ENCODE measurements at places on chromosomes 1 and 21.
A peak's percentile ranks its signal among the peaks of the same experiment; 100 is the strongest.

GRCh38 chr1:147760481-147761260 lies at the start of gene GJA5:
Gene GJA5 (minus strand): TSS chr1:147760602. CDS start chr1:147759238, 1,364 bp downstream.
- DNase-seq, result no peak

DNA sequence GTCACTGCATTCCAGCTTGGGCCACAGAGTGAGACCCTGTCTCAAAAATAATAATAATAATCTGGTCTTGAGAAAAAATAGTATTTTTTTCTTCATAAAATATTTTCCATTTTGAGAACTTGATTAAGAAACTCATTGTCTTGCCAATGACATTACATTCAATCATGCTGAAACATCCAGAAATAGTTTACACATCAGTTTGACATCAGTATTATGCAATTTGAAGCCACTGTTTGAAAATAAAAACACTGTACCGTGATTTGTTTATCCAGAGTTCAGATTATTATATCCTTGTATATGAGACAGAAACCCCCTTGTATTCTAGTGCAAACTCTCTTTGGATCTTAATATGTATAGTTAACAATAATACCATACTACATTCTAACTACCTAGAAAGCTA lies 6.9 kb downstream of the FMO2 start:
- no peak for DNase-seq

GRCh38 chr1:240138867-240139266 lies 47.2 kb downstream of the FMN2 start:
- no peak for DNase-seq

- DNase-seq, result no peak
Measured at GRCh38 chr1:220879509-220880361, 492 bp downstream of the HLX start.

- DNase-seq, result no peak
Measured at GRCh38 chr1:18599086-18599485, 31.6 kb upstream of the PAX7 start.

- DNase-seq, result no peak
Measured at GRCh38 chr1:241635556-241636152, 4.5 kb downstream of the CHML start.

- DNase-seq, result no peak
Measured at GRCh38 chr1:9238550-9238949, 4.0 kb downstream of the H6PD start.

GRCh38 chr1:167562702-167563101 lies 9.1 kb upstream of the CREG1 start:
- DNase-seq, result no peak

- no peak for DNase-seq
Measured at GRCh38 chr21:42175110-42175710, 43.7 kb upstream of the ABCG1 start.

- no peak for DNase-seq
Measured at GRCh38 chr1:69711190-69711930, 143.6 kb downstream of the LRRC7 start.

DNA sequence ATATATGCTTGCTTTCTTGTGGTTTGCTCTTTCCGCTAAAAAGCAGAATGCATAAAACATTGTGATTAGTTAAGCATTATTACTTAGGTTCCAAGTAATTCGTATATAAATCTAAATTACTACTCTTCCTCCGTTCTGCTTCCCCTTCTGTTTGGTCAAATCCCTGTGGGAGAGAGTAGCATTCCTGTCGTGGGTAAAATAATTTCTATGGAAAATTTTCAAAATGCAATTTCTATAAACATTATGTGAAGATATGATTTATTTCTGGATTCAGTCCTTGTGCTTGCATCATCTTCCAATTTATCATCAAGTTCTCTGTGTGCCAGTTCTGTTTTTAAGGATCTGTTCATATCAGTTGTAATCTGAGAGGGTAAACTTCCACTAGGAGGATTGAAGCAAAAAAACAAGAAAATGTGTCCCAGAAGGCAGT lies 7.2 kb upstream of the WARS2 start:
- DNase-seq, result no peak

DNA sequence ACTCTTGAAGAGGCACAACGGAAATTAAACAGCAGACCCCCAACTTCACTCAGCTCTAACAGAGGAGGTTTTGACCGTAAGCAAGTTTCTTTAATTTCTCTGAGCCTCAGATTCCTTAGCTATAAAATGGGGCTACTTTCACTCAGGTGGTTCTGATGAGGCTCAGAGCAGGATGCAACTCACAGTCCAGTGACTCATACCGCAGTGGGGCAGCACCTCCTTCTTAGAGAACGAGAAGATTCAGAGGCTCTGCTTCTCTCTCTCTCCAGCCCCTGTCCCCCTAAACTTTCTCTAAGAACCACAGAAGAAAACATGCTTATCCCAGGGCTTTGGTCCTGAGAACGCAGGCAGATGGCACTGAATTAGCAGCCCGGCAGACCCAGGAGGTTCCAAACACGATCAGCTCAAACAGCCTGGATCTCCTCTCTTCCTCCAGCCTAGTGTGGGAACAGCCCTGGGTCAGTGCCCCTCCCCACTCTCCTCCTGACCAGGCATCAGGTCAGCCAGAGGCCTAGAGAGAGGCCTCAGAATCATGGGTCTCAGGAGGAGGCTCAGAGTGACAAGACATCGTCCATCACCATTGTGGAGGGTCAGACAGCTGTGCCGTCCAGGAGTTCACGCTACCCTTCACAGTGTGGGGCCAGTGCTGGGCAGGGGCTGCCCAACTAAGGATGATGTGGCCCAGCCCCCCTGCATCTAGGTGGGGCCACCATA lies 433.0 kb downstream of the PTPRU start:
- no peak for DNase-seq

GRCh38 chr1:234963904-234964702 lies 164.5 kb downstream of the TOMM20 start:
- DNase-seq, result no peak

GRCh38 chr1:32869923-32870614 lies 643 bp downstream of the FNDC5 start:
- DNase-seq, result no peak

DNA sequence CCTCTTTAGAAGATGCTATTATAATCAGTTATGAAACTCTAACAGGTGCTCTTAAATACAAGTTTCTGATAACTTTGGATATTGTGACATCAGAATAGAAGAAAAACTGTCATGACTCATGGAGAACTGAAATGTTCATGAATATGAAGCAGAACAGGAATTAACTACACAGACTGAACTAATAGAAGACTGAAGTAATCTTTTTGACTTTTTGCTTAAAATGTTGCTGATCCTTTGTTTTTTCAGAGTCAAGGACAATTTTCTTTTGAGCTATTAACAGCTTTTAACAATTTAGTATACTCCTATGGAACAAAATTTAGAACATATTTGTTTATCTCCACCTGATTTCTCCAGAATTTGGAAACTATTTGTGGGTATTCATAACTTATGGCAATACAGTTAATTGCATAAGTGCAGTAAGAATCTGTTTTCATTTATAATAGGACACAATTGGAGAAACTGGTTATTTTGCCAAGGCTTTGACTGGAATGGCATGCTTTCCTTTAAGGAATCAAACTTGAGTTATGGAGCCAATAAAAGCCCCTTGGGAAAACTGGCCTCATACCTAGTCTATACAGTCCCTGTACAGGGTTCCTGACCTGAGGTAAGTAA lies 18.7 kb upstream of the PLA2G5 start:
- DNase-seq, result no peak

DNA sequence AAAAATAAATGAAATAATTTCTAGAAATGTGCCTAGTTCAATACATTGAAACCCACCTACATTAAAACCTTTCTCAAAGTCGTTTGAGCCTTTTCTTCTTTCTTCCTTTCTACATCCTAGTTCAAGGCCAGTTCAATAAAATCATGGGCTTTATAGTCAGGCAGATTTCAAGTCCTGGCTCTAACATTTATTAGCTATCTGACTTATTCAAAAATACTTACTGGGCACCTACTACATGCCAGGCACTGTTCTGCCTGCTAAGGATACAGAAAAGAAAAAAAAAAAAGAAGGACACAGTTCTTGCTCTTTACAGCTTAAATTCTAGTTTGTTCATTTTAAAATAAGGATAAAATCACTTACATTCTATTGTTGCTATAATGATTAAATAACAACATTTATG lies 134.2 kb upstream of the FGGY start:
- DNase-seq, result no peak

GRCh38 chr1:56036479-56036878 lies 542.9 kb downstream of the PLPP3 start:
- no peak for DNase-seq

GRCh38 chr1:94721240-94721639 lies 98.9 kb upstream of the SLC44A3 start:
- DNase-seq, result peak; percentile 95

DNA sequence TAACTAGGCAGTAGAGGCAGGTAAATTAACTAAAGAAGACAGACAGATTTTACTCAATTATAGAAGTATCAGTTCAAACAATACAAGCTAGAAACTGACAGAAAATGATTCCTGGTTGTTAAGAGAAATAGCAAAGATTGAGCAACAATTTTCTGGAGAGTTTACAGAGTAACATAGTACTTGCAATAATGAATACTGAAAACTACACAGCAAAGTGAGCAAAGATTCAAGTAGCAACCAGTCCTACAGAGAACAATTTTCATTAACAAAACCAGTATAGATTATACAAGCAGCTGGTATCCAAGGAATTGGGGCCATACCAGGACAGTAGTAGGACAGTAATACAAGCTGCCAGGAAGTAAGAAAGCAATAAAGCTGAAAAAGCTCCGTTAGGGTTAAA lies 37.6 kb downstream of the EYA3 start:
- no peak for DNase-seq

- no peak for DNase-seq
Measured at GRCh38 chr1:12615159-12615864, 2.7 kb downstream of the DHRS3 start.

DNA sequence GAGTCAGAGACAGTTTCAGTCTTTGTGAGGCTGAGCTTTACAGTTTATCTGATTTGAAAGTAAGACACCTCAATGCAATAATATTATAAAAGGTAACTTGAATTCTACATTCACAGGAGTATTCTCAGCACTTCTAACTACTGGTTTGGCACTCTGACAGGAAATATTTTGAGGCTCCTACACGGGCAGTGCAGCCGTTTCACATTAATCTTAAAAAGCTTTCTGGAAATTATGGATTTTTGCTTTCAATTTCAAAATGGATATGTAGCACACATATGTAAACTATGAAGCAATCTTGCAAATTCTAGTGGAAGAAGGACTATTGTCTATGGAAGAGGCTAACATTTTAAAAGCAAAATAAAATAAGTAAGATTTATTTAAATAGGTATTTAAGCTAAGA lies 262.9 kb upstream of the SNX7 start:
- DNase-seq, result no peak

- DNase-seq, result no peak
Measured at GRCh38 chr1:99062192-99062591, 57.5 kb upstream of the PLPPR5 start.

GRCh38 chr1:93964777-93965200 lies 55.6 kb upstream of the GCLM start:
- DNase-seq, result no peak

GRCh38 chr1:77405186-77405585 lies 123.4 kb downstream of the AK5 start:
- no peak for DNase-seq

DNA sequence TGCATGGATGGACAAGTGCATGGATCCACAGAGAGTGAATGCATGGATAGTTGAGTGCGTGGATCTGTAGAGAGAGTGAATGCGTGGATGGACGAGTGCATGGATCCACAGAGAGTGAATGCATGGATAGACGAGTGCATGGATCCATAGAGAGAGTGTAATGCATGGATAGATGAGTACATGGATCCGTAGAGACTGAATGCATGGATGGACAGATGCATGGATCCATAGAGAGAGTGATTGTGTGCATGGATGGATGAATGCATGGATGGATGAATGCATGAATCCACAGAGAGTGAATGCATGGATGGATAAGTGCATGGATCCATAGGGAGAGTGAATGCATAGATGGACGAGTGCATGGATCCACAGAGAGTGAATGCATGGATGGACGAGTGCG lies 153.8 kb downstream of the PCBP3 start:
- DNase-seq, result no peak

DNA sequence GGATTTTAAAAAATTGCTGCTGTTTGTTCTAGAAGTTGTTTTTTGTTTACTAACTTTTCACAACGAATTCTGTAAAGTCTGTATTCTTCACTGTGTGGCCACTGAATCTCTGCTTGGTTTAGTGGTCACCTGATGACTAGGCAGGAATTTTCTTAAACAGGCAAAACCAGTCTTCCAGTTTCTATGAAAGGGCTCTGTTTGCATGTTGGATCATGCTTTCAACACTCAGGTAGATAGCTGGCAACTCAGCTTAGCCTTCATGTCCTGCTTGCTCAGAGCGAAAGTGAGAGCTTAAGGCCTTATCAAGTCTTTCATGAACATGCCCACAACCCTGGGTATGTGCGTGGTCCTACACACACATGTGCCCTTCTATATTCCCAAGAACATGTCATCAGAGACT lies 52.4 kb upstream of the CCDC190 start:
- DNase-seq, result no peak

GRCh38 chr1:233569636-233570035 lies 44.3 kb upstream of the KCNK1 start:
- DNase-seq, result no peak

- no peak for DNase-seq
Measured at GRCh38 chr1:235866205-235866912, at the start of gene LYST. Gene LYST (minus strand): TSS chr1:235866906. CDS start chr1:235830417, 36,489 bp downstream.

DNA sequence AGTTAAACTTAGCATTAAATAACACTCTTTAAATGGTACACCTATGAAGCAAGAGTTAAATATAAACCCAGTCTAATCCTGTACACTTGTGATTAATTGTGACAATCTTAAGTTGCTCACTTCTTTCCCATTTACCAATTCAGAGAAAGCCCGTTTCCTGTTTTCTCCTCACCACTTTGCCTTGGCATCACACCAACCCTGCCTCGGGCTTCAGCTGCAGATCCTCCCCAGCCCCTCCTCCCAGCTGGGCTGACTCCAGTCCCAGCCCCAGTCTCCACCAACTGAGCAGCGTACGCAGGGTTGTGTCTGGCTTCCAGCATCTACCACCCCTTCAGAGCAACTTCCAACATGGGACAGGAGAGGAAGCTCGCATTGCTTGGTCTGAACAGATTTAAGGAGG lies 4.1 kb downstream of the PYCR2 start:
- peak; percentile 29 for DNase-seq

GRCh38 chr1:206512058-206512850 lies 4.9 kb downstream of the RASSF5 start:
- DNase-seq, result no peak

DNA sequence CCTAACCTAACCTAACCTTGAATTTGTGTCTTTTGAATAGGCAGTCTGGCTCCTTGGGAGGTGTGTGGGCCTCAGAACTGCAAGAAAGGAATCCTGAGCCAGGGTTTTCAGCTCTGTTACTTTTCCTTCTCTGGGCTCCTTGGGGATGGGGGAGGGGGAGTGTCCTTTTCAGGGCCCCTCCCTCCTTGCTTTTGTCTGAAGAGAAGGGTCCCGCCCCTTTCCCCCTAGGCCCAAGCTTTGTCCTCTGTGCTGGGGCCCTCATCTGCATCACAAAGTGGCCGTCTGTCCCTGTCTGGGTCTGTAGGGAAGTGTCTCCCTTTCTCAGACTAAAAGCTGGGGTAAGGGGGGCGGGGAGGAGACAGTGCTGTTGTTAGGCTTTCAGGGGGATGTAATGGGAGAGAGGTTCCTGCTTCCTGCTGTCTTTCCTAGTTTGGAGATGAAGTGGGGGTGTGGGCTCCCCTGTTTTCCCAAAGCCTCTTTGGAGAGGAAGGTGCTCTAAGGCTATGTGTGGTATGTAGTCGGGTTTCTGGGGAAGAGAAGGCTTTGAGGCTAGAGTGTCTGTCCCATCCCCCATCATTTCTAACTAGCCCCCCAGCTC lies 3.1 kb downstream of the AGO1 start:
- no peak for DNase-seq

- no peak for DNase-seq
Measured at GRCh38 chr1:202438393-202439174, 90.1 kb downstream of the PPP1R12B start.
